ENCODE measurements at places on chromosomes 11 and 22.
A peak's percentile ranks its signal among the peaks of the same experiment; 100 is the strongest.

DNA sequence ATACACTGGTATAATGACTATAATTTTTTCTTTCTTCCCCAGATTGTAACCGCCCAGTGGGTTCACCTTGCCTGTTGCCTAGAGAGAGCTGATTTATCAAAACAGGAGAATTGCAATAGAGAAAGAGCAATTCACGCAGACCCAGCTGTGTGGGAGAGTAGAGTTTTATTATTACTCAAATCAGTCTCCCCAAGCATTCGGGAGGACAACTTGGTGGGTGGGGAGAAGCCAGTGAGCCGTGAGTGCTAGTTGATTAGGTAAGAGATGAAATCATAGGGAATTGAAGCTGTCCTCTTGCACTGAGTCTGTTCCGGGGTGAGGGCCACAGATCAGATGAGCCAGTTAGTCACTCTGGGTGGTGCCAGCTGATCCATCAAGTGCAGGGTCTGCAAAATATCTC lies 73.2 kb downstream of the SLC35F2 start:
- DNase-seq: no peak

DNA sequence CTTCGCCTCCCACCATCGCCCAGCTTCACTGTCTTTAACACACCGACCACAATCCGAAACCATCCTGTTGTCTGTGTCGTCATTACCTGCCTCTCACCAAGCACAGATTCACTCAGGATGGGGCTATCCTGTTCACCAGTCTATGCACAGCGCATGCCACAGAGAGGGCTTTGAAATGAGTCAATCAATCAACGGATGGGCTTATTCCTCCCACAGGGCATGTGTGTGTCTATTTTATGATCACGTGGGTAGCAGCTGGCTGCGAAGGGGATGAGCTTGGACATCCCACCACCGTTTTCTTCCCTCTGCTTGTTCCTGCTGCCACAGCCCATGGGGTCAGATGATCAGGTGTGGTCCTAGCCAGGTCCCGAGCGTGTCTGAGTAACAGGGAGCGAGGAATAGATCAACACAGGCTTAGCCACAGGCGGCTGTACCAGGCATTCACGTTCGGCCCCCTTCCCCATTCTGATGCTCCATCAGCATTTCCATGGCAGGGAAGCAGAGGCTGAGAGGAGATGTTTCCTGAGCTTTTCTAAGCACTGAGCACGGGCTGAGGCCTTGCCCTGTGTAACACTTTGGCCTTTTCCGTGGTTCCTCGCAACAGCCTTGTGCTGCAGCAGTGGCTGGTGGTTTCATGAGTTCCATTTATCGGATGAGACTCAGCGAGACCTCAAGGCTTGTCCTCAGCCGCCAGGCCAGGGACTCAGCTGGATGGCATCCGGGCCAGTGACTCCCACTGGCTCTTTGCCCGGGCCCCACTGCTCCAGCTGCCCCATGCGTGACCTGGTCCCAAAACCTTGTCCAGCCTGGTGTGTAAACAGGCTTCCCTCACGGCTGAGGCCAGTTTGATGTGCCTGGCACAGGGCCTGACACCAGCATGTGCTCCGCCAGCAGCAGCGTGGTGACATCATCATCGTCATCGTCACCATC lies 48.1 kb upstream of the FGF3 start:
- DNase-seq: no peak

DNA sequence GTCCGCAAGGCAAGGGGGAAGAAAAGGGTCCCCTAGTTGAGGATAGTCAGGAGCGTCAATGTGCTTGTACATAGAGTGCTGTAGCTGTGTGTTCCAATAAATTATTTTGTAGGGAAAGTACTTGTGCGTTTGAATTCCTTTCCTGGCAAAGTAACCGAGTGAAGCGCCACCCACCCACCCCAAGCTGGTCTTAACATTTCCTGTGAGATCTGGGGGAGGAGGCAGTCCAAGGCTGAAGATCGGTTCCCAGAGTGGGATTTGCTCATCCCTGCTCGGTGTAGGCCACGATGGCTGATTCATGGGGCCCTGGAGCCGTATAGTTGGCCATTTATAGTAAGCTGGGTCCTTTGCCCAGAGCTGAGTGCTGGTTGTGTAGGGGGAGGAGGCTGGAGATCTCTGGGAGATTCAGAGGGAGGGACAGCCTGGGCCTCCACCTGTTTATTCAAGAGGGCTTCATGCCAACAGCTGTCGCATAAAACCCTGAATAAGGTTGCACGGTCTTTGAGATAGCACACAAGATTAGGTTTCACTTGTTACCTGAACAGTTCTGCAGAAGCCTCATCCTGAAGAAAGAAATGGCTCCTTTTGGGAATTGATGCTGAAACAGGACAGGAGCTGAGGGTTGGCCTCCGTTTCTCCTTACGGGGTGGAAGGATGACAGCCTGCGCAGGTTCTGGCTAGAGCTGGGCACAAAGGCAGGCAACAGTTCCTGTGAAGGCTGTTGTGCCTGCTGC lies 2.4 kb downstream of the ATF4 start:
- DNase-seq: peak; percentile 38

- DNase-seq: no peak
Measured at GRCh38 chr11:96309016-96309642, 33.9 kb downstream of the MAML2 start.

- DNase-seq: no peak
Measured at GRCh38 chr11:59708537-59708936, 5.1 kb downstream of the OR10V1 start.

DNA sequence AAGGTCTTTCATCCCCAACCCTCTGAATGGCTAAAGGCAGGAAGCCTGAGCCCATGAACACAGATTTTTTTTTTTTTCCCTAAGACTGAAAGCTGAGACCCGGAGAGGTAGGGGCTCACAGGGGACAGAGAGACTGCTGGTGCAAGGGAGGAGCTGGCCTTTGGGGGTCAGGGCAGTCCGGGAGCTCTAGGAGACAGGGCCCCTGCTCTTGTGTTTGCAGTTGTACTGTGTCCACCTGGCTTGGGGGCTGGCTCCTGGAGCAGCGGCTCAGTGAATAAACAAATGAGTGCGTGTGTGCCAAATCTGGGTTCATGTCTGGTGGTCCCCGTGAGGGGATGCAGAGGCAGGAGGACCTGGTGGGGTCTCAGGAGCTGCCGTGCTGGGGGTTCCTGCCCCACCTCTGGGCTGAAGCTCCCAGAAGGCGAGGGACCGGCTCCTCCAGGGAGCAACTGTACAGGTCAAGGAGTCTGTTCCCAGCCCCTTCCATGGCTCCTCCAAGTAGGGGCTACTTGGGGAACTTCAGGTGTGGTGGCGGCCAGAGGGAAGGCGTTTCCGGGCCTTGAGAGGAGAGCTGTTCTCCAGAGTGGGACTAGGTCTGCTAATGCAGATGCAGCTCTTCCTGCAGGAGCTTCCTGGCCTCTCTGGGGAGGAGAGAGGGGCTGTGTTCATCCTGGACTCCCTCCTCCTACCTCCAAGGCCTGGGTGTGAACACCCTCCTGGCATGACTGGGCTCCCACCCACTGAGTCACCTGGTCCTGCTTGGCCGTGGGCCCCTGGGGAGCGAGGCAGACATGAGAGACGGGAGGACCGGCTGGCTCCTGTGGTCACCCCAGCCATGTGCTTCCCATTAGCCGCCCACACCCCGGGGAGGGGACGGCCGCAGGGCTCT lies 57.6 kb downstream of the FBXO7 start:
- DNase-seq: no peak

DNA sequence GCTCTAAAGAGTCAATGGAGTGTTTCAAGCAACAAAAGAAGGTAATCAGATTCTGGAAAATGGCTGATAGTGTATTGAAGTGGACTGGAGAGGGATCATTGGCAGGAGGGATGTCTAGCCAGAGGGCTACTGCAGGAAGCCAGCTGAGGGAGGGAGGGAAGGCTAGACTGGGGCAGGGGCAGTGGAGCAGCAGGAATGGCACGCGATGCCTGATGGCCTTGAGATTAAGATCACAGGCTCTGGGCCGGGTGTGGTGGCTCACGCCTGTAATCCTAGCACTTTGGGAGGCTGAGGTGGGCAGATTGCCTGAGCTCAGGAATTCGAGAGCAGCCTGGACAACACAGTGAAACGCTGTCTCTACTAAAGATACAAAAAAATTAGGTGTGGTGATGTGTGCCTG lies 47.5 kb upstream of the PRDM11 start:
- DNase-seq: no peak

DNA sequence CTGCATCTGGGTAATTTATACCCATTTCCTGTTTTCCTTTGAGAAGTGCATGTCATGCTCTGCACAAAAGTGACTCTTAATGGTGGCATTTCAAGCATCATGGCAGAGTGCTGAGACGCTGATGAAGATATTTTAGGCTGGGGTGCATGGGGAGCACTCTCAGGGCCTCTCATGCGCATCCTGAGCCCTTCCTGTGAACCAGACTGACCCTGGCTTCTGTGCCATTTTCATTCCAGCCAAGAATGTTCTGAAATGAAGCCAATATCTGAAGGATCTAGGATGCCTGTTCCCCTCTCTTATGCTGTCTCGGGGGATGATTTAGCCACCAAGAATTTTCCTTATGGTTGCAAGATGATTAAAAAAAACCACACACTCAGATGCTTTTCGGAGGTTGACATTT lies 61.5 kb downstream of the MIAT start:
- no peak for DNase-seq

- DNase-seq: no peak
Measured at GRCh38 chr22:39139933-39140332, 12.5 kb downstream of the CBX7 start.

- DNase-seq: no peak
Measured at GRCh38 chr11:67656278-67656922, 5.9 kb upstream of the ACY3 start.

- DNase-seq: no peak
Measured at GRCh38 chr11:75072582-75072981, 24.1 kb downstream of the OR2AT4 start.

- no peak for DNase-seq
Measured at GRCh38 chr11:1504581-1505290, 18.2 kb upstream of the MOB2 start.

- DNase-seq: no peak
Measured at GRCh38 chr11:132123854-132124835, 753.7 kb downstream of the NTM start.

- DNase-seq: no peak
Measured at GRCh38 chr11:46294365-46295309, 17.2 kb downstream of the CREB3L1 start.

DNA sequence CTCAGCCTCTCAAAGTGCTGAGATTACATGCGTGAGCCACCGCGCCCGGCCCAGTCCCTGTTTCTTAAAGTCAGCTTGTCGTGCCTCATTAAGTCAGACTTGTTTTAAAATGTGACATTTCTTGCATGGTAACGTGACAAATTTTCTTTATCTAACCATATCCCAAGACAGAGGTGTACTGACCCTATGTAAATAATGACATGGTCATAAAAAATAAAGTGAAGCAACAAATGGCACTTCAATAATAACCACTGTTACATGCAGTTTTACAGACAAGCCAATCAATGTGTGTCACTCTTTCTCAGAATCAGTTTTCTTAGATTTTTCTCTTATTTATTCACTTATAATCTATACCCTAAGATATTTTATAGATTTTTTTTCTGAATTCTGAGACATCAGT lies 26.5 kb upstream of the SIK2 start:
- no peak for DNase-seq

DNA sequence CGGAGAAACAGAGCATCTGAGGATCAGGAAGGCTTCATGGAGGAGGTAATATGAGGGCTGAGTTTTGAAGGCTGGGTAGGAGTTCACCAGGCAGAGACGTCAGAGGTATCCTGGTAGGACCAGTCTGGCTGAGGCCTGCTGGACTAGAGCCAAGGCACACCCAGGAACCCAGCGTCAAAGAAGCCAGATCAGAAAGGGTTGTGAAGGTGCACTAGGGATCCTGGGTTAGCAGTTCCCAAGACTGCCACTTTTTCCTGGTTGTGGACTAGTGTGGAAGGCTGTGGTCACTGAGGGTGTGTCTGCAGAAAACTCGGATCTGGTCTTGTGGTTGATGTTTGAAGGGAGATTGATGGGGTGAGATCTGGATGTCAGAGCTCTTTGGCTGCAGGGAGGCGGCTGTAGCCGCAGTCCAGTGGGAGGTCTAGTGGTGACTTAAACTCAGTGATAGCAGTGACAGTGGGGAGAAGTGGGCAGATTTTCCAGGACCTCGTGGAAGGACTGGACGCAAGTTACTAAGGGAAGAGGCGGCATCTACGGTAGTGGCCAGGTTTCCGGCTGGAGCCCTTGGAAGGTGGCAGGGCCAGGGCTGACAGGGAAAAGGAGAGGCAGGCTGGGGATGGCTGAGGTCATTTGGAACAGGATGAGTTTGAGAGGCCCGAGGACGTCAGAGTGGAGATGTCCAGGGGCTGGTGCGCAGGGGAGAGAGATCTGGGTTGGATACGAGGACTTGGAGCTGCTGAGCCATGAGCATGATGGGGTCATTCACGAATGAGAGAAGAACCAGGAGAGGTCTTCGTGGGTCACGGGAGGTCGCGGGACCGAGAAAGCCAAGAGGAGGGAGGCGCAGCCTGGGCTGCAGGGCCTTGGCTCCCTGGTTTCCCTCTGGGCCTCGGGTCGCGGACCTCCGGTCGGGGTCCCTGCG lies 10.9 kb downstream of the RELA start:
- DNase-seq: no peak

DNA sequence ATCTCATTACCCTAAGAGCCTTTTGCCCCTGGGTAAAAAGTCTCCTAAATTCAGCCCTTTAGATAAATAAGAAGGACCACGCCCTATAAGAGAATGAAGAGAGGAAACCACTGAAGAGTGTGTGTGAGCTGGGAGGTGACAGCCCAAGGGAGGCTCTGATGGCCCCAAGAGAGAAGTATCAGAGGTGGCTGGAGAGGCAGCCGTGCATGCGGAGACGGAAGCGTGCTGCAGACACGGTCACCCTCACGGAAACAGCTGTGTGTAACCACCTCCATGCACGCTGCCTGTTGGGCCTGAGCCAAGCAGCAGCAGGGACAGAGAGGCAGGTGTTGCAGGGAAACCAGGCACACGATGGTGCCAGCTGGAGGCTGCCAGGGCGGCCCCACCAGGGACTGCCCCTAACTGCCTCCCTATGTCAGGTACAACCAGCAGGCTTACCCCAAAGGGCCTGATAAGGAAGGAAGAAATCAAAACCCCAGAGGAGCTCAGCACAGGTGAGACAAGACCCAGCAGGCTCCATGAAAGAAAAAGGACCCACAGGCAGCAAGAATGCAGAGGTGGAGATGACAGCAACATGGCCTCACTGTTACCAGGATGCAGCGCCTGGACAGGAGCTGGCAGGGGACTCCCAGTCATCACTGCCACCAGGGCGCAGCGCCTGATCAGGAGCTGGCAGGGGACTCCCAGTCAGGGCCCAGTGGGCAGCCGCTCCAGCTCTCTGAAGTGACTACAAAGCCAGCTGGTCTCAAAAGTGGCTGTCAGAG lies 7.8 kb downstream of the LARGE2 start:
- peak; percentile 61 for DNase-seq

DNA sequence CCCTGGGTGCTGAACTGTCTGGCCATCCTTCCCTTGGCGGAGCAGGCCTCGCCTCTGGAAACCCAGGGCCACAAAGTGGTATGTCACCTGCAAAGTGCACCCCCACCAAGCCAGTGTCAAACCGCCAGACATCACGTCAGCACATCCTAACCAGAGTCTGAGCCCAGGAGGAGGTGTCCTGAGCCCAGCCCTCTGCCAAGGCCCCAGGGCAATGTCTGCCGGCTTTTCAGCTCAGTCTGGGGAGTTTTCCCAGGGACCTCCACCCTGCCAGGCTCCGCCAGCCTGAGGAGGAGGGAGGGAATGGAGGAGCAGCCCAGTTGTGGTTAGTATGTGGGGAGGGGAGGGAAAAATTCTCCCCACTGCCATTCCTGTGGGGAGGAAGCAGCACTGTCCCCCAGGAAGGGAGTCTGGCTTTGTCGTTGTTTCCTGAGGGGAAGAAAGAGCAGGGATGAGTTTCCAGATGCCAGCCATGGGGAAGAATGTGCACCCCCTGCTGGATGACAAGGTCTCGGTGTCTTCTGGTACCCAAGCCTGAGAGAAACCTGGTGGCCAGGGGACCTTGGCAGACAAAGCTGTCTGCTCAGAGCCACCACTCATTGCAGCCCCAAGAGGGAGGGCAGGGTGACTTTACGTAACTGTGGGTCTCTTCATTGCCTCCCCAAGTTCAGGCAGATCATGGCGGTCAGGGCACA lies 81.4 kb upstream of the CD82 start:
- no peak for DNase-seq
